ENCODE measurements at places on chromosomes 11 and 22. TPM values are rescaled to one million over a fixed set of nuclear protein-coding genes. Genes with fewer than 3 reads are reported as not detected.

Gene GPHA2
- 0.67 TPM for polyA plus RNA-seq

Gene BAIAP2L2
- polyA plus RNA-seq = 0.09 TPM

Gene DERL3
- 2.7 TPM for polyA plus RNA-seq

Gene SPTBN2
- 78.9 TPM for polyA plus RNA-seq

Gene DMC1
- polyA plus RNA-seq = 0.13 TPM

Gene TREH
- polyA plus RNA-seq = 5.1 TPM

Gene VPREB1
- not detected for polyA plus RNA-seq

Gene RAD9A
- polyA plus RNA-seq = 36.2 TPM

Gene HEPN1
- 0.07 TPM for polyA plus RNA-seq

- no peak for DNase-seq
Observed at GRCh38 chr11:94948070-94948617, 25.2 kb downstream of the CWC15 start.

DNA sequence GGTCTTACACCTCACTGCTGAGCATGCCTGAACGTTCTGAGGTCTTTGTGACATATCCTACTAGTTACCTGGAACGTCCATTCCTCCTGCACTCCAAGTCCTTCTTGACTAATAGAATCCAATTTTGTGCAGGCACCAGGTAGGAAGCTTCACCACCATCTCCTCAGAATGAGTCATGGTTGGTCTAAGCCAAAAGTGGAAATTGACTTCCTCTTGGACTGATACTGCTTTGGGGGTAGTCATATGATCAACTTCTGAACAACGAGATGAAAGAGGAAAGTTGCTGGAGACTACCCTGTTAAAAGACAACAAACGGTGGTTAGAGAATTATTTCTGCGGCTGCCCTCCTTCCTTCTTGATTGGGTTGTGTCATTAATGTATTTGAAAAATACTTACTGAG is 374.2 kb upstream of the LARGE1 start:
- no peak for DNase-seq

DNA sequence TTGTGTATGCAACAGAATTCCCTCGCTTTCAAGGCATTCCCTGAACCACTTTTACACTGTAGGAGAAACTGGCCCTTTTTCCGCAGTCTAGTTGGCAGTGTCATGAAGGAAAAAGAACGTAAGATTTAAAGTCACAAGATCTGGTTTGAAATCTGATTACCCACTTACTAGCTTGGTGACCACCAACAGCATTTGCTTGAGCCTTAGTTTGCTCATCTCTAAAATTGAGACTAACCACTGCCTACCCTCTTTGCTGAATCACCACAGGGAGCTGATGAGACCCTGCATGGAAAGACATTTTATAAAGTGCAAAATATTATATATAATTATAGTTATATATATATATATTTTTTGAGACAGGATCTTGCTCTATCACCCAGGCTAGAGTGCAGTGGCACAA is 39.4 kb downstream of the SYTL2 start:
- DNase-seq = no peak

DNA sequence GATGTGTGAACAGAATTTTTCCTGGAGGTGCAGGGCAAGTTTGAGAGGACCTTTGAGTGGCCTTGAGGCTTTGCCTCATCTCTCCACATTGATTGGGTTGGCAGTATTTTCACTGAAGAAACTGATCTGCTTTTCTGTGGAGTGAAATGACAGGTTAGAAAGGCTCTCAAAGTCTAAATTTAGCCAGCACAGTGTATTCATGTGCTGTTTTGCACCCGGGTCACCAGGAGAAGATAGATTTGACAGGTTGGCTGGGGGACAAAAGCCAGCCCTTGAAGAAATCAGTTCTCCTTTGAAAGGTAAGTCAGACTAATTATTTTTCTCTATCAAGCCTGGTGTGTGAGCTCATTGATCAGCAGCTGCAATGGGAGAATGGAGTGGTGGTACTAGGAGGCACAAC is 152.9 kb downstream of the DBX1 start:
- no peak for DNase-seq

- no peak for DNase-seq
Observed at GRCh38 chr11:70583781-70584218, 185.5 kb downstream of the CTTN start.

DNA sequence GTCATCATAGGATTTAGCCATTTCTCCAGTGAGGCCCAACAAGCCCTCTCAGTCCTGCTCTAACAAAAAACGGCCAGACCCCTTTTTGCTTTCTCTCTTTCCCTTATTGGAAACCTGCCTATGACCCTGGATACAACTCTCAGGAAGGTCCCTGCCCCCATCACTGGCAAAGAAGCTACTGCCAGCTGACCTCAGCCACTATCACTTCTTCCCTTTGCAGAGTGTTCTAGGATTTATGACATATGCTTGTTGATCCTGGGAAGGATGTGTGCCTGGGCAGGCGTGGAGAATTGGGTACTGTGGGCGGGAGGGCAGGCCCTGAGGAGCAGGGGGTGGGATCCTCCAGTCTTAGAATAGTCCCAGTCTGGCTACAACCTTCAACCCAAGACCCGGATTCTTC is 7.5 kb downstream of the PGAP2 start:
- DNase-seq = no peak

DNA sequence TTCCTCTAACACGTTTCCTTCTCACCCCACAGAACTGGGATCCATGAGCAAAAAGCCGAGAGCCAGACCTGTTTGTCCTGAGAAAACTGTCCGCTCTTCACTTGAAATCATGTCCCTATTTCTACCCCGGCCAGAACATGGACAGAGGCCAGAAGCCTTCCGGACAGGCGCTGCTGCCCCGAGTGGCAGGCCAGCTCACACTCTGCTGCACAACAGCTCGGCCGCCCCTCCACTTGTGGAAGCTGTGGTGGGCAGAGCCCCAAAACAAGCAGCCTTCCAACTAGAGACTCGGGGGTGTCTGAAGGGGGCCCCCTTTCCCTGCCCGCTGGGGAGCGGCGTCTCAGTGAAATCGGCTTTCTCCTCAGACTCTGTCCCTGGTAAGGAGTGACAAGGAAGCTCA is 24.0 kb downstream of the CD5 start:
- DNase-seq = no peak

- DNase-seq = no peak
Observed at GRCh38 chr11:126166413-126166812, 45.0 kb downstream of the RPUSD4 start.

GRCh38 chr22:20567993-20568417 is 60.6 kb downstream of the MED15 start:
- peak; percentile 60 for DNase-seq

DNA sequence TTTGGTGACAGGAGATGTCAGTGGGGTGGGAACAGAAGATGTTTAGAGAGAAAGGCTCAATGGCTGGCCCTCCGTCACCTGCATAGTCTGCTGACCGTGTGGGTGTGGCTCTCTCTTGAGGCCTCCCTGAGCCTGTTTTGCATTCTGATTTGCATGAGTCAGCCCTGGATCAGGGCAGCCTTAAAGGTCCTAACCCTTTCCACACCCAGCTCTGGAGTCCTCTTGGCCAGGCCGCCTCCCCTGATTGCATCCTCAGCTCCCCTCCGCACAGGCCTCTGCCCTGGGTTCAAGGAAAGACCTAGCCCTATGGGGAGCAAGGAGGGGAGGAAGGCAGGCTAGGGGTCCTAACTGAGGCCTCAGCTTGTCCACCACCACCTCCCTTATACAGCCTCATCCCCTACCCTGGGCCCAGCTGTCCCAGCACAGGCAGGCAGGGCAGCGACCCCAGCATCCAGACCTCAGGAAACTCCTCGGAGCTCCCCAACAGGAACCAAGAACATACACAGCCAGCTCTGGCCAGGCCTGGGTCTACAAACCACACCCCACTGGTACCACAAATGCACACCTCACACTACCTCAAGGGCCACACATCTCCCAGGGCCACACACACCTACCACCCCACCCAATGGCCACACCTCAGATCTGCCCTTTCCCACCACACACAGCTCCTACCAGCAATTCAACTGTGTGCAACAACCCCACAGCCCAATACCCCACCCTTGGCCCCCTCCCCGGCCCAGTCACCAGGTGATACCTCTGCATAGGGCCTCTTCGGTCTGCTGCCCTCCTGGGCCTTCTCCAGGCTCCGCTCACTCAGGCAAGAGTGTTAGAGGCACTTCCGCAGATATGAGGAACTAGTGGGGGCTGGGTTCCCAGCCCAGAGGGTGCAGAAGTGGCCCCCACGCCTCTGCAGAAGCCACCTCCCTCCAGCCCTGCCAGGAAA is 13.7 kb downstream of the ARAP1 start:
- DNase-seq = no peak

DNA sequence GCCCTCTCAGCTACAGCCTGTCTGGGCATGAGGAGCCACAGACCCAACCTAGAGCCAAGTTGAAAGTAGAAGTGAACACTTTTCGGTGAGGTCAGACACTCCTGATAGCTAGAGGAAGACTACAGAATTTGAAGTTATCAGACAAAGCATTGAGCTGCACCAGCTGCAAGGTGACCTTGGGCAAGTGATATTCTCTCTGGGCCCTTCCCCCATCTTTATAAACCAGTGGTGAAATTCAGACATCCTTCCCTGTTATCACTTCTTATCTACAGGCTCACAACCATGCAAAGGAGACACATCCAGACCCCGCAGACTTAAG is 8.0 kb upstream of the PMM1 start:
- DNase-seq = peak; percentile 45

- no peak for DNase-seq
Observed at GRCh38 chr11:60879971-60880588, 12.7 kb downstream of the ZP1 start.

DNA sequence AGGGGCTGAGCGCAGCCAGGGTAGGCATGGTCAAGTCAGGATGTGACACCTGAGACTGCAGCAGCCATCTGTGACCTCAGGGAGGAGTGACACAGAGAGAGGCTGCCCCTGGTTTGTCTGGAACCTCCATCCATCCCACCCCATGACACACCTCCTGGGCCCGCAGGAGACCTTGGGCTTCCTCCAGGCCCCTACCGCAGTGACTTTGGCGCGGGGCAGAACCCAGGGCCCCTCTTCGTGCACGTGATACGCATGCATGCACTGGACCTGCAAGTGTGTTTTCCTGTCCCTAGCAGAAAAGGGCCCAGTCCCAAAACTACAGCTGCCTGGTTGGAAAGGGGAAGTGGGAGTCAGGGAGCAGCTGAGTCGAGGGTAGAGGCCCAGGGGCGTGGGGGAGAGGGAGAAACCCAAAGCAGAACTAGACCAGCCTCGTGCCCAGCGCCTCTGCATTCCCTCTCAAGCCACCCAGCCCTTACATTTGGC is 7.9 kb upstream of the CYTH4 start:
- DNase-seq = no peak

DNA sequence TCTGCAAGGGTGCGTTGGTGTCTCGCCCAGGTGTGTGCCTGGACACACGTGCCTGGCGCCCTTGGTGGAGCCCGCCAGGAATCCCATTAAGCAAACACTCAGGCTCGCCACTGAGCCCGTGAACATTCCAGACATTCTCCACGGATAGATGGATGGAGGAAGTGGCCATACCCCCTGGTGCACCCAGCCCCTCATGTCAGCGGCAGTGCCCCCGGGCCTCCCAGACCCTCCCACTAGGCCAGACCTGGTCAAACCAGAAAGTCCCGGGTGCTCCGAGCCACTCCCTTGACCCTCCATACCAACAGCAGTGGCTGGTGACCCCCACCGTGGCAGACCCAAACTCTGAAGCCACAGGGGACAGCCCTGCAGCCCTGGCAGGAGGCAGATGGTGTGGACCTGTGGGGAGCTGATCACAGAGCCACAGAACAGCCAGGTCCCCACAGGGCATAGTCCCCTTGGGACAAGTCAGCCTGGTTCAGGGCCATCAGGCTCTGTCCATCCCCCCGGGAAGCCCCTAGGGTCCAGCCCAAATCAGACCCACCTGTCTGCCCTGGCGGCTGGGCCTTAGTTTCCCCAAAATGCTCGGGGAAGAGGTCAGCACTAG is 1.9 kb downstream of the EPS8L2 start:
- no peak for DNase-seq

- no peak for DNase-seq
Observed at GRCh38 chr11:45444796-45445195, 158.7 kb upstream of the SYT13 start.

DNA sequence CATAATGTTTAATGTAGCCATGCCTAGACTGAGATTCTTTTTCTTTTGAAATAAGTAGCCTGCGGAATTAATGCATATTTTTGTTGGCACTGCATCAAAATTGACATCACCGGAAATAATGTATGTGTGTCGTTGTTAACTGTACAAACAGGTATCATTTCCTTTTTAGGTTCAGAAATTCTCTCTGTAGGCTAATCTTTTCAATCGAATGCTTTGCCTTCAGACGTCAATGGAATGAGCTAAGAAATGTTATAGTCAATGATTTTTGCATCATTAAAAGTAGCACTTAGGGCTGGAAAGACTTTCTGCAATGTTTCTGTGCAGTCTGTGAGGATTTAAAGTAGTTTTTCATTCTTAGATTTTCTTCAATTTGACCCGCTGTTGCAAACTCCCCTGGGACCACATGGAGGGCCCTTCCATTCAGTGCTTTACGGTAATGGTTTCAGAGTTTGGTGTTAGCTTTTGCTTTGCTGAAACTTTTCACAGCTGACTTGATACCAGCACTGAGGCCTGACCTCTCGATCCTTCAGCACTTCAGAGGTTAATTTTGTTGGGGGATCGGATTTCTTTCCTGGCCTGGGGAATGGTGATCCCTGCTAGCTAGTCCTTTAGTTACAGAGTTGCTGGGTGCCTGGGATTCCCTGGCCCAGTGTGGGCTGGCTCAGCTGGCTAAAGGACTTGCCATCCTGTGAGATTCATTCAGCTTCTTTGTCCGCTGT is 137.8 kb downstream of the DBX1 start:
- no peak for DNase-seq

- no peak for DNase-seq
Observed at GRCh38 chr11:128424851-128425285, 162.5 kb downstream of the ETS1 start.

DNA sequence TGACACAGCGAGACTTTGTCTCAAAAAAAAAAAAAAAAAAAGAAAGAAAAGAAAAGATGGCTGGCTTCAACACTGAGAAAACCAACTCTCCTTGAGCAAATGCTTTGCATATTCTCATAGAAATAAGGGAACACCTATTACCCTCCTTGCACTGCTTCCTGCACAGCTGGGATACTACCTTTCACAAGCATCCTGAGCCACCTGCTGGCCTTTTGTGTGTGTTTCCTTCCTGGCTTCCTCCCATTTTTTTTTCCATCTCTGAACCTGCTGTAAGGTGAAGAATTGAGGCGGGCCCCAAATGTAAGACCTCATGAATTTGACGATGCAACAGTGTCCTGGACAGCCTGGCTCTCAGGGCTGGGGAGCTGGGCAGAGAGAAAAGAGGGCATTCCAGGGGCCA is 1.9 kb upstream of the RFPL3 start:
- no peak for DNase-seq
